NCI-H2171 treated with DMSO at 0.1 percent for 48 hours (cell line): ENCODE measurements at places on chromosomes 3 and 15.

DNA sequence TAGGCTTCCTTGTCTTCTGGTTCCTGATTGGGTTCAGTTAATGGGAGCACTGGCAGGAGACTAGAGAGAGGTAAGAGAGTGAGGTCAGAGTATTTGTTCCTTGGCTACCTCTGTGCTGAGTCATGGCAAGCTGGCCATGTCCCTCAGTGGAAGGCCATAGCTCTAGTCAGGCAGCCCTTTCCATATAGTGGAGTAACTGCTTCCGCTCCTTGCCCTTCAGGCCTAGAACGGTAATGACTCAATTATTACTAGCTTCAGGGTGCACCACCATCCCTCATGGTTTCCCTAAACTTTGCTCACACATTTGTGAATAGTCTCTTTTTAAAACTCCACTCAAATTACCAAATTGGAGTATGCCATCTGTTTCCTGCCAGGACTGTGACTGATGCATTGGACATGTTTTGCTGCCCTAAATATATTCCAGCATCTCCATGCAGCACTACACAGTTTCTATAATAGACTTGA, 10.5 kb upstream of the ANO10 start:
- DNase-seq = peak; percentile 68

GRCh38 chr3:57116501-57116900, 48.7 kb downstream of the IL17RD start:
- DNase-seq = no peak

DNA sequence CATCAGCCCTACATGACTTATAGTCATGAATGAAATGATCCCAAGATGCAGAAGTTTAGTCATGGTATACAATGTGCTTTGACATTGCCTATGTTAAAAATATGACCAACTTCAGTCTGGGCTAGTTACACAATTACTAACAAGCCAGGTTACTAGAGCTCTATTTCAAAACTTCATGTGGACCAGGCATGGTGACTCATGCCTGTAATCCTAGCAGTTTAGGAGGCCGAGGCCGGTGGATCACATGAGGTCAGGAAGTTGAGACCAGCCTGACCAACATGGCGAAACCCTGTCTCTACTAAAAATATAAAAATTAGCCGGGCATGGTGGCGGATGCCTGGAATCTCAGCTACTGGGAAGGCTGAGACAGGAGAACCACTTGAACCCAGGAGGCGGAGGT, 613.0 kb downstream of the CADM2 start:
- DNase-seq = no peak

GRCh38 chr15:59138243-59138642, 33.3 kb downstream of the CCNB2 start:
- DNase-seq = no peak

- DNase-seq = no peak
Measured at GRCh38 chr3:21877214-21877754, 126.3 kb upstream of the ZNF385D start.

DNA sequence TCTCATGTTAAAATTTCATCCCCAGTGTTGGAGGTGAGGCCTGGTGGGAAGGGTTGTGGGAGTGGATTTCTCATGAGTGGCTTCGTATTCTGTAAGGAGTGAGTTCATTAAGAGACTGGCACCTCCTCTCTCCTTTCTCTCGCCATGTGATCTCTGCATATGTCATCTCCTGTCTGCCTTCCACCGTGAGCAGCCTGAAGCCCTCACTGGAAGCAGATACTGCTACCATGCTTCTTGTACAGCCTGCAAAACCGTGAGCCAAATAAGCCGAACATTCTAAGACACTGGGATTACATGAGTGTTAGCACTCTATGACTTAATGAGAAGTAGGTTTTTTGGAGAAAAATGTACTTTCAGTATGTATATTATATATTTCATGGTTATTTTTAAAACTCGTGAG, 6.8 kb upstream of the GABPB1 start:
- DNase-seq = no peak

DNA sequence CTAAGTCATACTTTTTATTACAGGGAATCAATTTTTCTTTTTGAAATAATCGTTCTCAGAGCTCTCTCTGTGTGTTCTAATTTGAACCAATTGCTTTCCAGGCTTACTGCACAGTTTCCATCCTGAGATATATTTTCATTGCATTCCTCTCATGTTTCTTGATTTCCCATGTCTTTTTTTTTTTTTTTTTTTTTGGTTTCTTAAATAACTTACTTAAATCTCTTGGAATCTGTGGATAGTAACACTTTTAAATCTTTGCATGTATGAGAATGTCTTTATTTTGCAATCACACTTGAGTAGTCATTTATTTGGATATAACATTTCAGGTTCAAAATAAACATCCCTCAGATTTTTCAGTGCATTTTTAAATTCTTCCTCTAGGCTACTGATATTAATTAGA, 14.5 kb upstream of the ABTB1 start:
- no peak for DNase-seq

DNA sequence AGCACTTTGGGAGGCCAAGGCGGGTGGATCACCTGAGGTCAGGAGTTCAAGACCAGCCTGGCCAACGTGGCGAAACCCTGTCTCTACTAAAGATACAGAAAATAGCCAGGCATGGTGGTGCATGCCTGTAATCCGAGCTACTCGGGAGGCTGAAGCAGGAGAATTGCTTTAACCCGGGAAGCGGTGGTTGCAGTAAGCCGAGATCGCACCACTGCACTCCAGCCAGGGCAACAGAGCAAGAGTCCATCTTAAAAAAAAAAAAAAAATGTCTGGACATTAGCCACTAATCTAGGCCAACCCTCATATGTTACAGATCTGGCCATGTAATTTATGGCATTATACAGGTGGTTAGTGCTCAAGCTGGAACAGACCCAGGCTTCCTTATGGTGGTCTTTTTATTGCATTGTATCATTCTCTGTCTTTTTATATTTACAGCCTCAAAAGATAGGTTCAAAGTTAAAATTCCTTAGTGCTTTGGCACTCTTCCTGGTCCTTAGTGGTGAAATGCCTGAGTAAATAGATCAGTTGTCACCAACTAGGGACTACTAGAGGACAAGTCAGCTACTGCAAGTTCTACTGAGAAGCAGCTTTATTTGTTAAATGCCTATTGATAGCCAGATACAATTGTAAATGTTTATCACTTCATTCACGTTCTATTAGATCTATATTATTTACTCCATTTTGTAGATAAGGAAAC, 16.0 kb downstream of the STARD9 start:
- peak; percentile 11 for DNase-seq

DNA sequence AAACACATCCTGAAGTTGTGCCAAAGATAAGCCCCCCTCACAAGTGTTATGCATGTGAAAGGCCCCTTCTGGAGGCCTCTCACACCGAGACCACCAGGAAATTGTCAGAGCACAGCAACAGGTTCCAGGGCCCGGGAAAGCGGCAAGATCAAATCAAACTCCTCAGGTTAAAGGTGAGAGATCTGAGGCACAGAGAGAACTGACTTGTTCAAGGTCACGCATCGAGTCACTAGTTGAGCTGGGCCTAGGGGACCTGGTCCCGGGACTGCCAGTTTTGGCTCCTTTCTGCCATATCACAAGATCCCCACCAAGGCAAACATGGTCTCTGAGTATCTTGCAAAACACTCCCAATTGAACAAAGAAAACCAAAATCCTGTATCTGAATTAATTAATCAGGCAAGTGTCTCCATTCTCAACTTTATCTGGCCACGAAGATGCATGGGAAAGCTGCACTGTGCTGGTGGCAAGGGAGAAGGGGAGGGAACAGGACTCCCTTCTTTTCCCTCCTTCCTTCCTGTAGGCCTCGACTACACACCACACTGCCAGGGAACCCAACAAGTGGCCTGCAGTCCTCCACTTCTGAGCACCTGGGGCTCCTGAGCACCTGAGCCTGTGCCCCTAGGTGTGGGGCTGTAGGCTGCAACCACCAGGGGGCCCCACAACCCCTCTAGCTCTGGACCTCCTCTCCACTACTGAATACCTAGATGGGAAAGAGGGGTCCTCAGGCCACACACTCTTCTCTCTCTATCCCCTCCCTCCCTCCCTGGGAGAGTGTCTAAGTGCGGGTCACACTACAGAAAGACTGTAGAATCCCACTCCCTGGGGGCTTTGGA, 37.3 kb downstream of the ANP32A start:
- no peak for DNase-seq

GRCh38 chr15:45287390-45287956, 35.4 kb downstream of the SLC28A2 start:
- DNase-seq = no peak

DNA sequence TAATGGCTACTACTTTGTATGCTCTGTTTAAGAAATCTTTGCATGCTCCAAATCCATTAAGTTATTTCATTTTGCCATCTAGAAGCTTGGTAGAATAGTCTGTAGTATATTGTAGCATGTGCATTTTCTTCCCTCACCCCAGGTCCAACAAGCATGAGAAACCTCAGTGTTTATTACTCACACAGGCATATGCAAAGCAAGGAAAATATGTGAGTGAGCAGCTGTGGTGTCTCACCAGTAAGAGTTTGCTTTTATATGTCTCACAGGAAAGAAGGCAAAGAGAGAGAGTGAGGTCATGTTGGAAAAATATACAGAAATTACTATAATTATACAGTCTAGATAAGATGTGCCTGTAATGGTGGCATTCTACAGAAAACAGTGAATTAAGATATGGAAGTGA, 312.5 kb downstream of the C3orf38 start:
- no peak for DNase-seq

DNA sequence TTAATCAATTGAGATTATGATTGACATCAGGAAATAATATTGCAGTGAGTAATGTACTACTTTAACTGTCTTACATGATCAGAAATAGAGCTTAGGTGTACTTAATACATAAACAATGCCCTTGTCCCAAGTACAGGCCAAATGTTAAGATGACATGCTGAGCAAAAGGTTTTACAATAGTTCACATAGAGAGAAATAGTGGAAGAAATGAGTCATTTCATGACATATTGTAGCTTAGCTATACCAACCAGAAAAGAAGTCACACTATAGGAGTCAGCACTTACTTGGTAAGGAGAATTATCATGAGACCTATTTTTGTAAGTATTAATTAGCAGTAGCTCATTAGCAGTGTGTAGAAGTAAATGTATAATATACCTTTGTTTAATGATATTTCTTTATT, 96.4 kb upstream of the NANOGP8 start:
- no peak for DNase-seq

GRCh38 chr3:63095-63765, 133.3 kb upstream of the CHL1 start:
- DNase-seq = no peak

- DNase-seq = no peak
Measured at GRCh38 chr3:18809640-18810305, 338.5 kb upstream of the KCNH8 start.

- DNase-seq = no peak
Measured at GRCh38 chr15:63366451-63366850, 15.2 kb downstream of the CA12 start.

DNA sequence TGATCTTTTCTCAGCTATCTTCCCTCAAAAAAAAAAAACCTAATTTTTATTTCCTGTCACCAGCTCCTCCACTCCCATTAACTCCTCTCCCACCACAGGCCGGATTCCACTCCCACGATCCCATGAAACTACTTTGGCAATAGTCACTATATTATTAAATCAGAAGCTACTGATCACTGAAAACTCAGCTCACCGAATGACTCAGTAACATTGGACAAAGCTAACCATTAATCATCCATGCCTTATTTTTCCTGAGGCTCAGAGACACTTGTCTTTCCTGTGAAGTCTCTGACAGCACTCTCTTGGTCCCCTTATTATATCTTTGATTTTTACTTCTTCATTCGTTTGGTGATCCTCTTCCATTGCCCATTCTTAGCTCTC, 260.2 kb downstream of the CGGBP1 start:
- DNase-seq = no peak

DNA sequence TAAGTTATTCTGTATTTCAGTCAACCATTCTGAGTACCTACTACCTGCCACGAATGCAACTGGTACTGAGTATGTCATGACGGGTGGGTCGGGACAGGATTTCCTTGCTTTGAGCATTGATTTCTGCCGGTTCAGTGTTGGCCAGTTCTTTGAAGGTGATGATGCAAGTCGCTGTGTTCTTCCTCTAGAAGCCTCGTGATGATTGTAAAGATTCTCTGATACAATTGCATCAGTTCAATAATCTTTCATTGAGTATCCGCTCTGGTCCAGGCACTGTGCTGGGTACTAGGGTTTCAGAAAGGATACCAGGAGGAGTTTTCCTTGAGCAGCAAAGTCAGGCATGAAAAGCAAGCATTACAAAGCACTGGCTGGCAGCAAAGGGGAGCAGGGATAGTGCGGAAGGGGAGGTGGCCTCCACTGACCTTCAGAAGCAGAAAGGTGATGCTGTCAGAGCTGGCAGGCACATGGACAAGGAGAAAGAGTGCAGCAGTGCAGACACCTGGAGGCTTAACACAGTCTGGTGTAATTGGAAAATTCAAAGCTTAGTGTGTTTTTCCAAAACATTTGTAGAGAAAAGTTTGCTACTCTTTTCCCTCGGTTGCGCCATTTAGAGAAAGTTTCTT, 100.1 kb downstream of the RPL39L start:
- DNase-seq = no peak

GRCh38 chr3:63986146-63986545, 37.1 kb downstream of the PSMD6 start:
- no peak for DNase-seq

- DNase-seq = no peak
Measured at GRCh38 chr3:172391592-172392302, 56.5 kb downstream of the GHSR start.

DNA sequence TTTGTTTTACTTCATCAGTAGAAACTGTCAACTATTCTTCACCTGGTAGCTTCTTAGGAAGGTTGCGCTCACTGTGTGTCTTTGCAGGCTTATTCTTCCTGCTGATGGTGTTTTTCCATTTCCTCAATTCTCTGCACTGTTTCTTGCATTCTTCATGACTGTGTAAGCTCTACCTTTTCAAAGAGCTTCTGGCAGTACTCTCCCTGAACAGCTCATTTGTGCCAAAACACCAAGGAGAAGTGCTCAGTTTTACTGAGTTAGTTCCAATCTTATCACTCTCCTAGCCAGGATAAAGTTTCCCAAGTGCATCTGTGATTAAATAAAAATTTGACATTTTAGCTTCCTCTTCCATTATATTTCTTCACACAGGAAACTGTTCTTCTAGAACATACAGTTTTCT, 339.8 kb downstream of the EPHA3 start:
- DNase-seq = no peak

DNA sequence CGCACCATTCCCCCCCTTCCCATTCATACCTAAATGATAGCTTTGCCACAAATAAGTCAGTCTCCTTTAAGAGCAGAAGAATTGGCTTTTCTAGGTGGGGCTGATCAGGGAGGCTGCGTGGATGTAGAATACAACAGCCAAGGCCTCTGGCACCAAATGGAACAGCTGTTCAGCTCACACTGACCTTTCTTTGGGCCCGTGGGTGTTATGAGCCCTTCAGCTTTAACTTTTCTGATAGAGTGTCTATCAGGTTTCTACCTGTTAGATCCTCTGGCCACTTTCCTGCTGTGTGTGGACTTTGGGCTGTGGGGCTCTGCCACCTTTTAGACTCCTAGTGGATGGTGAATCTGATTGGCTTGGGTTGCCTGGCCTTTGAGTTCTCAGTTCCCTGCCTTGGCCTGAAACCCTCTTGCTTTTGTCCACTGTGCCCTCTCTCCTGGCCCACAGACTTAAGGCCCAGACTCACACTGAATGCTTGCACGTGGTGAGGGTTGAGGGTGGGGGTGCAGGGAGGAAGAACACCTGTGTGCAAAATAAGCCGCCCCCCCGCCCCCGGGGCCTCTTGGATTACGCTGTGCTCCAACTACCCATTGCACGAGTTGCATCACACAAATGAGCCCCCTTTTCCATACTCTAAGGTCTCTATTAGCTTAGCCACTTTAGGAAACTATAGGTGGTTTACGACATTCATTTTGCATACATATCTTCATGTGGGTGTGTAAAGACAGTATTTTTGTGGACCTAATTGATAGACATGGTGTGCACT, 1.3 kb upstream of the RFX7 start:
- DNase-seq = no peak
